ENCODE measurements at places on chromosomes 11 and 22. TPM values are rescaled to one million over a fixed set of nuclear protein-coding genes. Genes with fewer than 3 reads are reported as not detected.

GRCh38 chr22:46735747-46736608 is 2.1 kb downstream of the CERK start:
- DNase-seq, result no peak

- DNase-seq, result no peak
Observed at GRCh38 chr11:68158580-68158979, 37.4 kb upstream of the CHKA start.

DNA sequence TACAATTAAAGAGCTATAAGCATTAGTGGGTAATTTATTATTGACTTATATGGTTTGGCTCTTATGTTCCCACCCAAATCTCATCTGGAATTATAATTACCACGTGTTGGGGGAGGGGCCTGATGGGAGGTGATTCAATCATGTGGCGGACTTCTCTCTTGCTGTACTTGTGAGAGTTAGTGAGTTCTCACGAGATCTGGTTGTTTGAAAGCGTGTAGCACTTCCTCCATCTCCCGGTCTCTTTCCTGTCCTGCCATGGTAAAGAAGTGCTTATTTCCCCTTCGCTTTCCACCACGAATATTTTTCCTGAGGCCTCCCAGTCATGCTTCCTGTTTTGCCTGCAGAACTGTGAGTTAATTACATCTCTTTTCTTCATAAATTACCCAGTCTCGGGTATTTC is 28.1 kb upstream of the CHORDC1 start:
- DNase-seq, result no peak

DNA sequence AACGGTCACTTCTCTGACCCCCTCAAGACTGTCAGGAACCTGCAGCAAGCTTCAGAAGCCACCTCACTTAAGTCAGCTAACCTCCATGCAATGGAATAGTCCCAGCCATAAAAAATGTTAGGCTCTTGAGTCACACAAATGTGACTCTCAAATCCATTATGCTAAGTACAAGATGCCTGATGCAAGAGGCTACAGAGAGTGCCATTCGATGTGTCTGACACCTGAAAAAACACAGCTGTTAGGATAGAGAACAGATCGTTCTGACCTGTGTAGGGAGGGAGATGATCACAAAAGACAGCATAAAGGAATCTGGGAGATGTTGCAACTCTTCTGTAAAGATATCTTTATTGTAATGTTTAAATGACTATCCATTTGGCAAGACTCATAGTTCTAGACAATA is 712.4 kb downstream of the TBC1D22A start:
- DNase-seq, result peak; percentile 18

- DNase-seq, result no peak
Observed at GRCh38 chr11:10017911-10018310, 276.1 kb downstream of the SBF2 start.

- DNase-seq, result peak; percentile 85
Observed at GRCh38 chr11:64620381-64620971, 29.5 kb downstream of the SLC22A12 start.

DNA sequence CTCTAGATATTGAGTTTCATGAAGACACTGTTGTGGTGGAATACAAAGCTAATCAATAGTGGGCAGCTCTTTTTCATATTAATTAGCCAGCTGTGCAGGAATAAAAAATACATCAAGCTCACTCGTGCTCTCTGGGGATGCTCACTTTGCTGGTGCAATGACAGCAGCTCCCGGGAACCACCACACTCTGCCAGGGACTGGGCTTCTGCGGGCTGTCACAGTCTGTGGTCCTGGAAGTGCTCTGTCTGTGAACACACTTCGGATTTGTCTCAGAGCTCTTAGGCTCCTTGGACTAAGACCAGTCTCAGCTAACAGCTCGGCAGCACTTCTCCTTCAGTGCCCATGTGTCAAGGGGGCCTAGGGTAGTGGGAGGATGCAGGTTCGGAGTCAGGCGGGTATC is 393.5 kb downstream of the TENM4 start:
- DNase-seq, result peak; percentile 33

- DNase-seq, result no peak
Observed at GRCh38 chr22:44901301-44901700, 108.5 kb downstream of the PHF21B start.

DNA sequence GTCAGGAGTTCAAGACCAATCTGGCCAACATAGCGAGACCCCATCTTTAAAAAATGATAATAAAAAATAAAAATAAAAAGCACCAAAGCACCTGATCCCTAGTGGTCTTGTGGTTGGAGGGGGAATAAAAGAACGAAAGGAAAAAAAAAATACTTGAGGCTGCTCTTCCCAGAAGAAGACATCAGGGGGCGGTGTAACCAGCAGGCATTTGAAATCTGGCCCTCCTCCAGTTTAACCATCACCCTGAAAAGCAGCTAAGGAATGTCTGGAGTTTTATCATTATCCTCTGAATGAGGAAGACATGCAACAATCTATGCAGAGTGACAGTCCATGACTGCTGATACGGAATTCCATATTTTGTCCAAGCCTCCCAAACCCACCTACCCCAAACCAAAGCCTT is 5.6 kb upstream of the KCTD17 start:
- DNase-seq, result no peak

DNA sequence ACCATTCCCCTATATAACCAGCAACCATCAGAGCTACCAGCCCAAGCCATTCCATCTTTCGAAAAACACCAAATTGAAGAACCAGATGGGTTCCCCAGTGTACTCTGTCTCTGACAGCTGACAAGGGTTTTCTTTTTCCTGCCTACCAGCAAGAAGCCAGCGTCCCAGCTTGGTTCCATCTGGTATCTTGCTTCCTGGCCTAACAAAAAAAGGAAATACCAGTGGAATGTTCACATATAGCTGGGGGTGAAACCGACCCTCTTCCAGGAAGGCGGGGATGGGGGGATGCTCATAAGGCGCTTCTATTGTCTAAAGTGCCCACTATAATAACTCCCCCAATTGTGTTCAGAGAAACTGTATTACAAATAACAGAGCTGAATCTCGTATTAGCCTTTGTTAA is 172.3 kb downstream of the LDLRAD3 start:
- no peak for DNase-seq

Gene TENM4
- 63.7 TPM for total RNA-seq

Gene ACTN3
- 91.4 TPM for total RNA-seq

Gene SLC25A18
- total RNA-seq, result not detected

Gene BANF1
- total RNA-seq, result 29.8 TPM

Gene PANX3
- total RNA-seq, result not detected

Gene PRODH
- 7.6 TPM for total RNA-seq

Measured in tongue (tissue), 3 donors.